ENCODE measurements at places on chromosomes 7 and 10.

DNA sequence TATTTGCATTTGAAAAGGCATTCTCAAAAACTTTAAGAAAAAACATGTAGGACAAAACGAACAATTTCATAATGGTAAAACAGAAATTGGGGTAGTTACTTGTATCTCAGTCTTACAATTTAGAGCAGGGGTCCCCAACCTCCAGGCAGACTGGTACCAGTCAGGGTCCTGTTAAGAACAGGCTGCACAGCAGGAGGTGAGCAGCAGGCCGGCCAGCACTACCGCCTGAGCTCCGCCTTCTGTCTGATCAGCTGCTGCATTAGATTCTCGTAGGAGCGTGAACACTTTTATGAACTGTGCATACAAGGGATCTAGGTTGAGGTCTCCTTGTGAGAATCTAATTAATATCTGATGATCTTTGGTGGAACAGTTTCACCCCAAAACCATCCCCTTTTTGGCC lies 77.3 kb downstream of the SEMA3A start:
- no peak for DNase-seq

GRCh38 chr10:133403784-133404183 lies 9.8 kb downstream of the MTG1 start:
- DNase-seq = no peak

DNA sequence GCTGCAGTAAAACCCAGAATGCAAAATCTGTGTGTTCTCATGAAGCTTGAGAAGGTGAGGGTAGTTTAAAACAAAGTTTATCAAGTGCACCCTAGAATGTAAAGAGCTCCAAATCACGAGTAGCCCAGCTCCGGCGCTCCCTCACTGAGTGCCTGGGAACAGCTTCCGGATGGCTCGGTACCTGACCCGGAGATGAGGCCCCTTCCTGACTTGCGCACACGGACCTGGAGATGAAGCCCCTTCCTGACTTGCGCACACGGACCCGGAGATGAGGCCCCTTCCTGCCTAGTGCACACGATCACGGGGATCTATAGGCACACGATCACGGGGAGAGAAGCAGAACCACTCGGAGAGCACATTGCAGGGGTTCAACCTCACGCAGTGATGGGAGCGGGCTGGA lies 322.1 kb upstream of the RNF32 start:
- DNase-seq = no peak

DNA sequence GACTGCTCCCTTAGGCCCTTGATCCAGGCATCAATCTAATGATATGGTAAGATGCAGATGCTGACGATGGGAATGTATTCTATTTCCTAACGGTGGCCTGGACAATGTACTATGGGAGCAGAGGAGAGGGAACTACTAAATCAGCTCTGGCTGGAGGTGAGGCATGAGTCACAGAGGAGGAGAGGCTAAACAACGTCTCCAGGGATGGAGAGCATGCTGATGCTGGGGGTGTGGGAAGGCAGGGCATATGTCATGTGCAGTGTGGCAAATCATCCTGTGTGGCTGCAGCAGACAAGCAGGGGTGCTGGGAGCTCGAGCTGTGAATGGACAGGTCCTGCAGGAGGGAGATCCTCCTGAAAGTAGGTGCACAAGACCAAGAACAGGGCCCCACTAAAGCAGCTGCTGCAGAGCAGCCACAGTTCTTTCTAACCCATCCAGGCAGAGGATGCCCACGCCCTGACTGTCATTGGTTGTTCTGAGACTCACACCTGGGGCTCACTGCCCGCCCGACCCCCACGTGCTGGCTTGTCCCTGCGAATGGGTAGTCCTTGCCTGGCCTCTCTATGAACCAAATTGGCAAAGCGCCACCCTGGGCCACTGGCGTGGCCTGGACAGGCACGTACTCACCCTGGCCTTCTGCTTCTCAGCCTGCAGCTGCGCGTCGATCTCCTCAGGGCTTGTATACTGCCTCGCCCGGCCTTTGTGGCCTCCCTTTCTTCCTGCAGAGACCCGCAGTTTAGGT lies 4.0 kb downstream of the PDAP1 start:
- no peak for DNase-seq

GRCh38 chr10:7606951-7607404 lies 59.8 kb downstream of the ITIH5 start:
- no peak for DNase-seq

- DNase-seq = no peak
Measured at GRCh38 chr10:80108576-80109239, 23.8 kb upstream of the PLAC9 start.

- DNase-seq = no peak
Measured at GRCh38 chr7:70188901-70189650, 590.8 kb downstream of the AUTS2 start.

GRCh38 chr7:132636581-132636980 lies 60.3 kb upstream of the PLXNA4 start:
- DNase-seq = no peak

DNA sequence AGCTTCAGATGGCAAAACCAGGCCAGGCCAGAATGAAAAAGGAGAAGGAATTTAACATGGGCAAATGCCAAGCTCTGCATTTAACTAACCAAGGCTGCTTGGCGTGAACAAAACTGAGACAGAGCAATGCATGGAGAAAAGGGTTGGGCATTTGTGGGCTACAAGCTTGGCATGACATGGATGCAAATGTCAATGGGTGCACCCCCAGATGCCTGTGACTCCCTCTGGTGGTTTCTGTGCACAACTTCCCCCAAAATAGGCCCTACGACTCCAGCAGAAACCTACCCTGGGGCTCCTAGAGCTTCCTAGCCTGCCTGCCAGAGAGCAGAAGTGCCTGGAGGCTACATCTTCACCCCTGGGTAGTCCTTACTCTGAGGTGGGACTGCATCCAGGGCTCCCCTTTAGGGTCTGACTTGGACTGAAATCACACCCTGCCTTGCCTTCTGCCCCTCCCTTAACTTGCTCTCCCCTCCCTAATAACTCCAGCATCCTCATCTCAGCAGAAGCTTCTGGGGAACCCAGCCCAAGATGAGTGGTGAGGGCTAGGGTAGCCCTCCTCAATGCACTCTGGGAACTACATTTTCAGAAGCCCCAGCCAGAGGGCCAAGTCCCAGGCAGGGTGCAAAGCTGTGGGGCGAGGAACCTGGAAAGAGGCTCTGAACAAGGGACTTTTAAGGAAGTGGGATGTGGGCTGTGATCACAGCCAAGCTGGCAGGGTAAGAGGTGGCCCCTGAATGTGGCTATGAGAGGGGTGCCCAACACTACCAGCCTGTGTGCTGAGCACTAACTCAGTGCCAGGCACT lies 11.3 kb downstream of the GPRIN2 start:
- DNase-seq = peak; percentile 26

GRCh38 chr7:105222953-105223352 lies 165.8 kb downstream of the SRPK2 start:
- no peak for DNase-seq

DNA sequence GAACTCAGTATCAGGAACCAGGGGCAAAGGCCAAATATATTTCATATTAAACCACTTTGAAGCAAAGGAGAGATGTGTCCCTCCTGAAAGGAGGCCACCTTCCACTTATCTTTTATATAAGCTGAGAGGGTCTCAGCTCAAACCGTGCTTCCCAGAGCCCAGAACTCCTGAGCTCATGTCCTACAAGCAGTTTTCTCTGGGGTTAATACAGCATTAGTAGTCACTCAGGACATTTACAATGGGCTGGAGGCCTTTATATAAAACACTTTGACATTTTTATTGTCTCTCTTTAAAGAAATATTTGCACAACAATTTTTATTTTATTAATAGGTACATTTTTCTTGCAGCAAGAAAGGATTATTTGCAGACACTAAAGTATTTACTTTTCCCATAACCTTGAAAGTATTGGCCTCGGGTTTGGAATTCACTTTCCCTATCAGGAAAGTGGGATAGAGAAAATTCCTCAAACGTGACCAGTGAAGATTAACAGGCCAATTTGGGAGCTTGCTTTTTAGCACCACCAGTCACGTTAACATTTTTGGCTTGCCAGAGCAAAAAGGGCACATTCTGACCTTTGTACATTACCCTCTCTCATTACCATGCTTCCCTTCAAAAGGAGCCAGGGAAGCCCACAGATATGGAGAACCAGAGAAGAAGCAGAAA lies 464.9 kb upstream of the NRP1 start:
- DNase-seq = no peak

DNA sequence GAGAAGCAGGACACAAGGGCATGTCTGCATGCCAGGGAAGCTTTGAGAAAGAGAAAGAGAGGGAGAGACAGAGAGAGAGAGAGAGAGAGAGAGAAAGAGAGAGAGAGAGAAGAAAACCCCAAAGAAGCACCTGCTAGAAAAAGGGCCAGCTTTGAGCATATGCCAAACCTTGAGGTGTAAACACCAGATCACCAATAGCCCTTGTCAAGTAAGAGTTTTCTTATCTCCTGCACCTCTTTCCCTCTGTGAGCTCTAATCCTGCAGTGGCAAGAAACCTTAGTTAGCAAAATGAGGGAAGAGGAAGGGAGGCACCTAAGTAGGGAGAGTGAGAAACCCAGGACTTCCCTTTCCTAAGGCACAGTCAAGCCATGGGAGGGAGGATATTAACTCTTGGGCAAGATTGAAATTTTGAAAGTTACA lies 11.3 kb upstream of the TRDMT1 start:
- DNase-seq = no peak

- no peak for DNase-seq
Measured at GRCh38 chr7:130956417-130957136, 222.6 kb upstream of the KLF14 start.
